ENCODE measurements at places on chromosomes 2 and 18.

DNA sequence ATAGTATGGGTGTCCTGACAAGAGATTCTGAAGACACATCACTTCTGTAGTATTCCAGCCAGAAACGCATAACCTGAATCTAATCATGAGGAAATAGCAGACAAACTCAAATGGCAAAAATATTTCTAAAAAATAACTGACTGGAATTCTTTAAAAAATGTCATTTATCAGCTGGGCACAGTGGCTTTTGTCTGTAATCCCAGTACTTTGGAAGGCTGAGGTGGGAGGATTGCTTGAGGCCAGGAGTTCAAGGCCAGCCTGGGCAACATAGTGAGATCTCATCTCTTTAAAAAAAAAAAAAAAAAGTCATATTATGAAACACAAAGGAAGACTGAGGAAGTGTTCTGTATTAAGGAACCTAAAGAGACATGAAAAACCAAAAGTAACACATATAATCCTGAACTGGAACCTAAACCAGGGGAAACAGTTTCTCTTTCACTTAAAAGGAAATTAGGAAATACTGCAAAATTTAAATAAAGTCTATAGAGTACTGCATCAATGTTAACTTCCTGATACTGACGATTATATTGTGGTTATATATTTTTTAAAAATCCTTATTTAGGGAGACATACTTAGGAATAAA, 29.9 kb downstream of the SESTD1 start:
- DNase-seq: no peak

DNA sequence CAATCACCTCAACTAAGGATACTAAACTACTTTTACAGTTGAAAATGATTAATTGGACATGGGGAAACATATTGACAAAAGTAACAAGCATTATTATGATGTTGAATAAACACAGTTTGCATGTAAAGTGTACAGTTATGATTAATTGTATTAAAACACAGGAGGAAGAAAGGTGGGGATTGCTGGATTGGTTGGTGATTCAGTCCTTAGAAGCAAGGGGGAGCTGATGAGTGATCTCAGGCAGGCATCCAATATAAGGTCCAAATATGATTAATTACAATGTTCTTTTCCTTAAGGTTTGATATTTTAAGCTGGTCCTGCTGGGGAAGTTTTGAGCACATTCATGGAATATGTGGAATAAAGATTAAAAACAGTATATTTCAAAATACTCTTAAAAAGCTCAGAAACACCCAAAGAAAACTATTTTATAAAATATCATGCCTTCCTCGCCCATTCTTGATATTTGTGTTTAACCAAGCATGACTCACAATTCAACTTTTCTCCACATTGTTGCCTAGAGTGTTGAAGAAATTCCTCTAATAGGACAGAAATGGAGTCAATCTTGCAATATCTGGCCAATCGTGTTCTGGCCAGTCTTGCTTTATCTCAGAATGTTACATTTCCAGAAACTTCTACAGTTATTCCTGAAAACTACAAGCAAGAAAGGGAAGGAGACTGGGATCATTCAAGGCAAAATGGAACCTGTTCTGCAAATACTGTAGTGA, 268.2 kb downstream of the RPIA start:
- DNase-seq: peak; percentile 56

GRCh38 chr18:13548966-13549879, 177.1 kb downstream of the FAM210A start:
- no peak for DNase-seq

DNA sequence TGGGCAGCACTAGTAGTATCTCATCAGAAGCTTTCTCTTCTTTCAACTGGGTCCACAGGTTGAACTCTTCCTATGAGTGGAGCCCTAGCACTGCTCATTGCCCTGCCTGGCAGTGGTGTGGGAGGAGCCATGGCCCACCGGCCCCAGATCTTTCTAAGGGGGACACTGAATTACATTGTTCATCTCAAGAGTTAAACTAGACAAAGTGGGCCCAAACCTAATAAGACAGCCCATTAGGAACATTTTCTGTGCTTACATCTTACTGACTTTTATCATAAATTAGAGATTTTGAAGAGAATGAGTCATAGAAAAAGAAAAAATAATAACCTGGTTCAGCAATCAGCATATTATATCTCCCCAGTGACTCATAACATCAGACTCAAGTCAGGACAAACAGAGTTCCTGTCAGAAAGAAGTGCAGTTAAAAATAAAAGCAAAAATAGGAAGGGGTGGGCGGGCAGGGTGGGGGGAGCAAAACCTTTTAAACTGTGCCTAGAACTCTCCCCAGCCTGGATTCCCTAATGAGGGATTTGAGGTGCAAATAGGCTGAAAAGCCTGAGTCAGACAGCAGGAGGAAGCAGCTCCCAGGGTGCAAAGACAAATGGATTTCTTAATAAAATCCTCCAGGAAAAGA, 161.6 kb upstream of the TRIB2 start:
- peak; percentile 66 for DNase-seq

DNA sequence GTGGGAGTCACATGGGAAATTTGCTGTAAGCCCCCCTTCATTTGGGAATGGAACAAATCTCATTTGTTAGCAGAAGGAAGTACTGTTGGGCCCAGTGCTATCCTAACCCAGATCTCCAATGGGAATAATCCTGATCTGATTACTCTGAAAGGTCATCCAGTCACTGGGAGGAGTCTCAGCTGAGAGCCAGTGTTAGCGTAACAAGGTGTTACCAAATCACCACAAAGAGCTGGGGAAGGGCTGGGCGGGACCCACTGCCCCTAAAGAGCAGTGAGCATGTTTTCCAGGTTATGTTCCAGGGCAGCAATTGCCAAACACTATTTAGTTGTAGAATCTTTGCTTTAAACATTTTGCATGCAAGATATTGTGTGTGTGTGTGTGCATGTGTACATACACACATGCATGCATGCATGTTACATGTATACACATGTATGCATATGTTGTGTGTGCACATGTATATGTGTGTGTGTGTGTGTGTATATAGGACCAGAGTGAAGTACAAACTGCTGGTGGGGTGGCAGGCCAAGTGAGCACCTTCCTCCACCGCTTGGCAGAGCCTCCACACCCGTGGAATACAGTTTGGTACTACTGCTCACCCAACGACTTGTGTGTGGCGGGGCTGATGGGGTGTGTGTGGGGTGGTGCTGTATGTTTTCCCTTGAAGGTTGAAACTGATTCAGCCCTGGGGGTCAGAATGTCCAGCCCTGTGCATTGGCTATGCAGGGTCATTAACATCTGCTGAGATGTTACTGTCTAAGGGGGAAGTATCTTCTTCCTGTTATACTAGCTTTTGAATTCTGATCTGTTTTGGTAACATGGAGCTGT, 15.2 kb downstream of the INPP5D start:
- no peak for DNase-seq

DNA sequence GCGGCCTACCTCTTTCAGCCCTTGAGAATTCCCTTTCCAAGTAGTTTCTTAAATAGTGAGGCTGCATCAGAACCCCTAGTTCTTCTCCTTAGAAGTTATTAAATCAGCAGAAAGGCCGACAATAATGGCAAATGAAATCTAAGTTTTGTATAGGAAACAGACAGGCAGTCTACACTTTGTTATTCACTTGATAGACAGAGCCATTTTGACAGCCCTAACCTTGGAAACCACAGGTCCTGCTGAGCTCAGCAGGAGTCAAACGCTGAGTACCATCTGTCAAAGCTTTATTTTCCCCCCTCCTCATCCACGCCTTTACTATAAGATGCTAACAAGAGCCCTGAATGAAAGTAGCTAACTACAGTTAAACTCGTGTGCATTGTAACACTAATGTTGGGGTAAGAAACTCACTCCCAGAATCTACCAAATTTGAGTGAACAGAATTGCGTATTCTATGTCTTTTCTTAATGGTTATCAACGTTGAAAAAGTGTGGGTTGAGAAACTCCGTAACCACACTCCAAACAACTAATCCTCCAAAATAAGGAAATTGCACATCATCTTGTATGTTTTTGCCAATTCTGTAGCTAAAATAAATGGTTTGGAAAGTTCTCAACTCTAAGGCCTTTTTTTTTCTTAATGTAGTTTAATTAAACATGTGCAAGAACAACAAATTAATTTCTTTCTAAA, 90.6 kb upstream of the EFEMP1 start:
- DNase-seq: no peak

- no peak for DNase-seq
Observed at GRCh38 chr18:32360682-32361345, 109.9 kb downstream of the GAREM1 start.

- DNase-seq: peak; percentile 99
Observed at GRCh38 chr18:68177807-68178702, 536.9 kb downstream of the TMX3 start.

DNA sequence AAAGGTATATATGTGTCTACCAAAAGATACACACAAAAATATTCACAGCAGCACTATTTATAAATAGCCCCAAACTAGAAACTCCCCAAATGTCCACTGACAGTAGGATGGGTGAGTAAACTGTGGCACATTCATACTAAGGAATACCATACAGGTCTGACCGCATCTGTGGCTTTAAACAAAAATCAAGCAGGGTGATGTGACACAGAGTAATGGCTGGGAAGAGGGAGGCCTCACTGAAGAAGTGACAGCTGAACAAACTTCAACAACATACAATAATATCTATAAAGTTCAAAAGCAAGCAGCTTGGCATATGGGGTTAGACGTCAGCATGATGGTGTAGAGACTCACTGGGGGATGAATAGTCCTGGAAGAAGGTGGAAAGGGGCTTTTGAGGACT, 115.1 kb upstream of the PPP1CB start:
- no peak for DNase-seq

Measured in HFFc6 (cell line).